ENCODE measurements at places on chromosomes 16 and 17.

- DNase-seq: no peak
These were observed 131.3 kb downstream of the PMP22 start for GRCh38 chr17:15133826-15134225.

DNA sequence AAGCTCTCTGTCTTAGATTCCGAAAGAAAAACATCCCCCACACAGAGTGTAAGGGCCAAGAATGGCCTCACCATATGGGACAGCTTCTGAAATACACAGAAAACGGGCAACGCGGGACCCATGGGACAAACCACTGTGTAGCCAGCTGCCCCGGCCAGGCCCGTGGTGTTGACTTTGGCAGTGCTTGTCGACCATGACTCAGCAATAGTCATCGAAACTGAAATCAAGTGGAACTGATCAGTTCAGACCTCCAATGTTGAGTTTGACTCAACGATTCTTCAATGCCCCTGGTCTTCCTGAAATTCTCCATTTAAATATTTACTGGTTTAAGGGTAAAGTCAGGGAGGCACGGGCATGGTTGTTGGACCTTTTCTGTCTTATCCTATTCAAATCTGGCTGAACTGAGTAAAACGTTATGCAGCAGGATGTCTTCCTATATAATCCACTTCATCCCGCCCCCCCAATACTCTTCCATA lies 27.5 kb downstream of the ZFHX3 start:
- DNase-seq: no peak

DNA sequence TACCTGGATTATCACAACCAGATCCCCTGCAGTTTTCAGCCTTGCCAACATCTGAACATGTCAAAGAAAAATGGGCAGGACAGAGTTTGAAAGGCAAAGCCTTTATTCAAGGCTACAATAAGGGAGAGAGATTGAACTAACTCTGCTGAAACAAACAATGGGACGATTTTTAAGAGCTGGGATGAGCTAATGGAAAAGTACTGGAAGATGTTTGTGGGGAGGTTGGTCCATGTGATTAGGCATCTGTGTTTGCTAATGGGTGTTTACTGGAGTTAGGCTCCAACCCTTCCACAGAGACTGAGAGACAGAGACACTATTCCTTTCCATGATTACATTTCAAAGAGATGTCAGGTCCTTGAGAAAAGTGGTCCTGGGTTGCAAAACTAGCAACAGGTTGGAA lies 35.0 kb upstream of the HSBP1 start:
- DNase-seq: no peak

DNA sequence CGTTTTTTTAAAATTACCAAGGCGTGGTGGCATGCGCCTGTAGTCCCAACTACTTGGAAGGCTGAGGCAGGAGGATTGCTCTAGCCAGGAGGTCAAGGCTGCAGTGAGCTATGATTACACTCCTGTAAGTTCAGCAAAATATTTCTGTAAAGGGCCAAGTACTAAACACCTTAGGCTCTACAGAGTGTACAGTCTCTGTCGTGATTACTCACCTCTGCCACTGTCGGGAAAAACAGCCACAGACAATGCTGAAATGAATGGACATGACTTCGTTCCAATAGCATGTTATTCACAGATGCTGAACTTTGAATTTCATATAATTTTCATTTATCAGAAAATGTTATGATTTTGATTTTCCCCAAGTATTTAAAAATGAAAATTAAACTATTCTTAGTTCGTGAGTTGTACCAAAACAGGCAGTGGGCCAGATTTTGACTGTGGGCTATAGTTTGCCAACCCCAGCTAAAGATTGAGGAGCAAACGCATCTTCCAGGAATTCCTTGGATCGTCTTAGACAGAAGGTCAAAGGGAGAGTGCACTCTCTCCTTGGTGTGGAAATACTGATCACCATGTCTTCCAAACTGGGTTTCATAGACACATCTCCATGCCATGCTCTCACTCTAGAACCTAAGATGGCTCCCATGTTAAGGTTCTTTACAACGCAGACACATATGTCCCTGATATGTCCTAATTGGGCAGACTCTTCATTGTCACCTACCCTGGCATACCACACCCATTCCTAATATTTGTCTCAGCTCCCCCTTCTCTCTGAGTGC lies 89.5 kb downstream of the MARF1 start:
- DNase-seq: no peak

DNA sequence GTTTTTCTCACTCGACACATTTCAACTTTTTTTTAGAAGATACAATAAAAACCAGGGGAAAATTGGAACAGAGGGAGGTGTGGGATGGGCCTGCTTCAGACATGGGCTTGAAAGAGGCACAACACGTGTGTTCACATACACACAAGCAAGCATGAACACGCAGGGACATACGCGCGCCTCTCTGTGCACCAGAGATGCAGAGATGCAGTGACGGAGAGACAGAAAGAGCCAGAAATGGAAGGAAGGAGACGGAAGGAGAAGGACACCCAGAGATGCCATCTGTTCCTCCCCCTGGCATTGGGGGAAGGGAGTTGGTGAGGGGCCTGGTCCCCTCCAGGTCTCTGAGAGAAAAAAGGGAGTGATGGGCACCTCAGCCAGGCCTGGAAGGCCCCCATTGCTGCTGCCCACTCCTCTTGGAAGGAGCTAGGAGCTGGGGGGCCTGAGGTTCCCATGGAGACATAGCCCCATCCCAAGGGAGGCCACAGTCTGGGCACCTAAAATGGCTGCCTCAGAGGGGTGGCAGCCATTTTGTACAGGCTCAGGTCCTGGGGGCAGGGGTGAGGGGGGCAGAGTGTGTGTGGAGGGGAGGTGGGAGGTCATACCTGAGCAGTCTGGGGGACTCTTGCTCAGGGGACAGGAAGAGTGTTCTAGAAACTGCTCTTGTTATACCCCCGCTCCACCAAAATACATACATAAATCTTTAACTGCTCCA lies 3.8 kb upstream of the NEUROD2 start:
- no peak for DNase-seq

DNA sequence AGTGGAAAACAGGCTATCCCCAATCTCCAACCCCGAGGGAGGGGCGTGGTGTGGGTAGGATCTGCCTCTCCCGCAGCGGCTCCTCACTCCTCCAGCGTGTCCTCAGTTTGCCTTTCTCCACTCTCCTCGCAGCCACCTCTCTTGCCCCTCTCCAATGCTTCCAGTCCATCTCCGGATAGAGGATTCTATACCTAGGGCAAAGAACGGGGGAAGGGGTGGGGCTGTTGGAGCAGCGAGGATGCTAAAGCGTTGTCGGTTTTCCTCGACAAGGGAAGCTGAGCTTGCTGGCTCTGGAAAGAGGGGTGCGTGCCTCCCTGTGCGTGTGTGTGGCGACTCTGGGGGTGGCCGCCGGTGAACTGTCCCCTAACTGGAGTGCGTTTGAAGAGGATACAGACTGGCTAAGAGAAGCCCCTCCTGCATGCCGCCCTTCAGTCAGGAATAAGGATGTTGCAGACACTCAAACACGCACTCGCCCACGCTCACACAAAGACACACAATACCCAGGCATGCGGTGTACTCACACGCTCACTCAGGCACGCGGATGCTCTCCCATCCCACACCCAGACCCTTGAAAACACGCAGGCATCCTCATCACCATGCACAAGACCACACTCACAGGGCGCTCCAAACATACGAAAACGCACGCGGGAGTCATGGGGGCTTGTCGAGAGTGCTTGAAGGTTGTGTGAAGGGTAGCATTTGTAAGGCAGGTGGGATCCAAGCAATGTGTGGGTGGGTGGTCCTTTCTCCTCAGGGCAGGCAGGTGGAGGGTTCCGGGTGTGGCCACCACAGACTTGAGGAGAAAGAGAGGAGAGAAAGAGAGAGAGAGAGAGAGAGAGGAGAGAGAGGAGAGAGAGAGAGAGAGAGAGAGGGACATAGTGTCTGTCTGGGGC lies 655 bp upstream of the GPR139 start:
- no peak for DNase-seq

DNA sequence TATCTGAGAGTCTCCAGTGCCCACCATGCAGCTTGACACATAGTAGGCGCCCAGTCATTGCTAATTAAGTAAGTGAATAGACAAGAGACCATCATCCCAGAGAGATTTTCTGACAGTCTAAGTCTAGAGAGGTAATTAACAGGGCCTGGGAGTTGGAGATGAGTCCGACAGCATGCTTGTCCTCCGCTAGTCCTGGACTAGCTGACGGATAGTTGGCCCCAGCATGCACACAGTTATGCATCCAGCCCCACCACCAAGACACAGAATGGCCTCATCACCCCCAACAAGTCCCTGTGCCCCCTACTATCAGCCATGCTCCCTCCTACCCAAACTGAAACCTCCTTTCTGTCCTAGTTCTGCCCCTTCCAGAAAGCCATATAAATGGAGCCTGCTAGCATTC lies 10.0 kb downstream of the GRB7 start:
- DNase-seq: no peak

GRCh38 chr16:56710181-56710737 lies 19.7 kb upstream of the NUP93 start:
- no peak for DNase-seq

- no peak for DNase-seq
These were observed 581 bp downstream of the PRKCA start for GRCh38 chr17:66302761-66303626.

DNA sequence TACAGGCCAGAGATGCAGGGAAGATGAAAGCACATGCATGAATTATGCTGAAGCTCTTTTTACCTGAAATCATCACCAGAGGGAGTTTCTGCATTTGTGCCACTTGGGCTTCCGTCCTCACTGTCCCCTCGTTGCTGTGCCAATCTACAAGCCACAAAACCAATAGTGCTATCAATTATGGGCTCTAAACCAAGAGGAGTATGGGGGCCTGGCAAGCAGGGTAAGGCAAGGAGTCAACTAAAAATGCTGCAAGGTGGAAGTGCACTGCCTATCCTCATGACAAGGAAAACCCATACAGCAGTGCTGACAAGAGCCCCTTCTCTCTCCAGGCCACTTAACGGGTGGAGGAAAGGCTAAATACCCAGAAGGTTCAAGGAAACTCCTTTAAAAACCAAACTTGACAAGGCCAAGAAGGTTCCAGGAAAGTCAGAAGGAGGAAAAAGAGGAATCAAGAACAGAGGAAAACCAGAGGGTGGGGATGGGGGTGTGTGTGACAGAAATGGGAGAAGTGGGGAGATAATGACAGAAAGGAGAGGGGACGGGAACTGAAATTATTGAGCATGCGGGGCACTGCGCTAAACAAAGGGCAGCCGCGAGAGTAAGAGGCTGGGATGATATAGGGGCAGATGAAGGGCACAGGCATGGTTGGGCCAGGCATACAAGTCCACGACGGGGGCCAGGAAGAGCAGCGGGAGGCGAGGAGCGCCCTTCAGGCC lies 674 bp downstream of the C17orf75 start:
- DNase-seq: peak; percentile 60

GRCh38 chr17:17680477-17681186 lies 626 bp upstream of the RAI1 start:
- DNase-seq: no peak

DNA sequence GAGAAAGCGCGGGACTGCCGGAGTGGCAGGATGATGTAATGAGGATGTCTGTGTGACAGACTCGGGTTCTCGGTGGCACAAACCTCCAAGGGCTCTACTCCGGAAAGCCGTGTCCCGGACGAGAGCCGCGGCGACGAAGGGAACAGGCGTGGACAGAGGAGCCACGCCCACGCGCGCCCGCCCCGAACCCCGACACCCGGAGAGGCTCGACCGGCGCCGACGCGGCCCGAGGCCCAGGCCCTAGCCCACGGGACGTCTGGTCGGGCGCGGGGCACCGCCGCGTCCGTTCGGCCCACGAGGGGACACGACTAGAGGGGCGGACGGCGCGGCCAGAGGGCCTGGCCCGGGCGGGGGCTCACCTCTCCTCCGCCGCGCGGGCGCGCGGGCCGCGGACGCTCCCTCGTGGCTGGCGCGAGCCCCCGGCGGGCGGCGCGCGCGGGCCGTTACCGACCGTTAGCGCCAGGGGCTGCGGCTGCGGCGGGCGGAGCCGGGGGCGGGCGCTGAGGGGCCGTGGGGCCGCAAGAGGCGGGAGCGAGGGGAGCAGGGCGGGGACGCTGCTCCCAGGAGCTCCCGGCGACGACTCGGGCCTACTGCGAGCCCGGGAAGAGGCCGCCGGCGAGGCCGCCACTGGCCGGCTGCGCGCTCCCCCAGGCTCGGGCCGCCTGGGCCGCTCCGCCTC lies 2.1 kb upstream of the IRX5 start:
- DNase-seq: no peak

DNA sequence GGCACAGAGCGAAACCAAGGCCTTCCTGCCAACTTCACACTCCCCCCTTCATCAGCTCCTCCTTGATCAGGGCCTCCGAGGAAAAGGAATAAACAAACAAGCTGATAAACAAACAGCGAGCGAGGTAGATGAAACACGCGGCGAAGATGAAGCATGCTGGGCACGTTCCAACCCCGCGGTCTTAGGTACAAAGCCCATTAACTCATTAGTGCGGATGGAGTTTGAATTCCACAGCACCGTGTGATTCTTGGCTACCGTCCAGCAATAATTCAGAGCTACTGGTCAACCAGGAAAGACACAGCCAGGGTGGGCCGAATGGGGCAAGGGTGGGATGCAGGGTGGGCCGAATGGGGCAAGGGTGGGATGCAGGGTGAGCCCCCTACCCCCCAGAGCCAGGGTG lies 67.3 kb downstream of the RBFOX3 start:
- no peak for DNase-seq

DNA sequence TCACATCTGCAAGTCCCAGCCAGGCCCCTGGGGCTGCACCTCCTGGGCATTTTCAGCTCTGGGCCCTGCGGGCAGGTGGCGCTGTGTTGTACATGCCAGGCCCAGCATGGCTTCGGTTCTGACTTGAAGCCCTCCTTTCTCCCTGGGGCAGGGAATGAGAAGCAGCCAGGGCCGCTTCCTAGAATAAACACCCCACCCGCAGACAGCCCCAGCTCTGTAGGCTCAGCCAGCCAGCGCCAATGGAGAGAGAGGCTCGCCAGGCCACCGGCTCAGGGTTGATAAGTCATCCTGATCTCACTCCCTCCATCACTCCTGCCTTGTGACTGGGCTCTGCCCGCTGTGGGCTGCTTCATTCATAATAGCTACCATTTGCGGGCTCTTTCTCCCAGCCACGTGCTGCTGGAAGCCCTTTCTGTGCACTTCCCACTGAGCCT lies 6.0 kb upstream of the GLIS2 start:
- peak; percentile 69 for DNase-seq

- no peak for DNase-seq
These were observed 40.6 kb downstream of the RAB11FIP4 start for GRCh38 chr17:31431852-31432658.

All from naive B cell (primary cell).